ENCODE measurements at places on chromosomes 5 and 9.

DNA sequence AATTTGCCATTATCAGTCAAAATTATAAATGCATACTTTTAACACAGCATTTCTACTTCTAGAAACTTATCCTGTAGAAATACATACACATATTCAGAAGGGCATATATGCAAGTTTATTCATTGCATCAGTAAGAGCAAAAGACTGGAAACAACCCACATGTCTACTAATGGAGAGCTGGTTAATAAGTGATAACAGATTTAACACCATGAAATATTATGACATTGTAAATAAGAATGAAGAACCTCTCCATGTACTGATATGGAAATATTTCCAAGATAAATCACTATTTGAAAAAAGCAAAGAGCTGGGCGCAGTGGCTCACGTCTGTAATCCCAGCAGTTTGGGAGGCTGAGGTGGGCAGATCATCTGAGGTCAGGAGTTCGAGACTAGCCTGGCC is 54.5 kb downstream of the ELOVL7 start:
- no peak for DNase-seq

GRCh38 chr5:58259685-58260152 is 200.2 kb downstream of the PLK2 start:
- peak; percentile 93 for DNase-seq

DNA sequence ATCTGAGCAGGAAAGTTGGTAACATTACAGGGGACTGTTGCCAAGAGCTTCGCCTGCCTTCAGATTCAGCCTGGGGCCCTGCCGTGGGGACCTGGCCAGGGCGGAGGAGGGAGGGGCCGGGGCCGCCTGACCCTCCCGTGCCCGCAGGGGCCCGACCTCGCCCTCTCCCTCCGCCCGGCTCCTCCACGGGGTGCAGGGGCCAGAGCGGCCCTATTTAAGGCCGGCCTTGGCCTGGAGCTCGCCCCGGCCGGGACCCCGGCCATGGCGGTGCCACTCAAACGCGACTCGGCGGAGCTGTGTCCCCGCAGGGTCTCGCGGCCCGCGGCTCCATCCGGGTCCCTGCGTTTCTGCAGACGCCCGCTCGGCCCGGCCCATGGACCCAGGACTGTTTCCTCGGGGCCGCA is 757 bp downstream of the TMEM250 start:
- no peak for DNase-seq

DNA sequence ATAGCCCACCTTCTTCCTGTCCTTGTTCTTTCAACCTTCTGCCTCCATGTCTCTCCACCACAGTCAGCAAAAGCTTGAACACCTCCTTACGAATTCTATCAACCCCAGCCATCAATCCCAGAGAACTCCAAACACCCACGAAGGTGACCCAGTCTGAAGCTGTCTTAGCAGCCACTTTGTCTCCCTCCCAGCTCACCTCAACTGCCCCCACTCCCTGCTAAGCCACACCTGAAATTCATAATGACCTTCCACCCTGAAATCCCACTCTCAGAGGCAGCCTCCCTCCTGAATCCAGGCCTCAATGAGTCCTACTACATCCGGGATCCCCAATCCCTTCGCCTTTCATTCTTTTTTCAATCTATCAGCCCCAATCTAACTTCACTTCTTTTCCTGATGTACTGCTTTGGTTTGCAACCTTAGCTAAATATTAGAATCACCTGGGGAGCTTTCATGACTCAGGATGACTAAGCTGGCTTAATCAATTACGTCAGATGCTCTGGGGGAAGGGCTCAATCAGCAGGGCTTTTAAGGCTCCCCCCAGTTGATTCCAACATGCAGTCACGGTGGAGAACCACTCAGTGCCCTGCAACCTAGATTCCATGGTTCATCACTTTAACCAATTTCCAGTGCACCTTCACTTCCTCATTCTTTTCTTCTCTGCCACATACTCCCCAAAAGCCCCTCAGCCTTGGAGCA is 32.2 kb downstream of the BHMT start:
- peak; percentile 44 for DNase-seq

- peak; percentile 88 for DNase-seq
These were observed 460.8 kb downstream of the CDH10 start for GRCh38 chr5:24183981-24184380.

DNA sequence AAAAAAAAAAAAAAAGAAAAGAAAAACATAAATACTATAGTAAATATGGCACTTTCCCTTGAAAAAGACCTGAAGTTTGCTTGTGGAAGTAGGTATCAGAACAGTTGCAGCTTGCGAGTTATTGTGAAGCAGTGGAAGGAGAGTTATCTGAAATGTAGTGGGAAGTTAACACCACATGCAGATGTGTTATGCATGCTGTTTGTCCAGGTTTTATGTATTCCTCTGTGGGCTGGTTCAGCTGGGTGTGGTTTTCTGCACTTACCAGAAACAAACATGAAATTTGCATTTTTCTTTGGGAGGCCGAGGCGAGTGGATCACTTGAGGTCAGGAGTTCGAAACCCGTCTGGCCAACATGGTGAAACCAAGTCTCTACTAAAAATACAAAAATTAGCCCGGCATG is 42.1 kb upstream of the CTNNA1 start:
- no peak for DNase-seq

DNA sequence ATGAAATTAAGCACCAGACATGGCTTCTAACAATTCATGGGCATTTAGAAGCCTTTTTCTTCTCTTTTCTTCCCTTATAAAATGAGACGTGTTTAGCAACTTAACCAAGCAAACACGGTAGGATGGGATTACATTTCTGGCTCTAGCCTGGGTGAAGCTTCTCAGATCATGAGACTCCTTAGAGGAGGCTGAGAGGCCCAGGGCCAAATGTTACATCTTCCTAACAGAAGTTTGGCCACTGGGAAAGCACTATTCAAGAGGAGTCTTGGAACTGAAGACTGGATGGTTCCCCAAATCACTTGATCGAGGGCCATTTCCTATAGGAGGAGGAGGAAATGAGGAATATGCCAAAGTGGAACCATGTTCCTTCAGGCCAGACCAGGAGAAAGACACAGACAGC is 1.9 kb downstream of the GABRP start:
- DNase-seq: no peak

DNA sequence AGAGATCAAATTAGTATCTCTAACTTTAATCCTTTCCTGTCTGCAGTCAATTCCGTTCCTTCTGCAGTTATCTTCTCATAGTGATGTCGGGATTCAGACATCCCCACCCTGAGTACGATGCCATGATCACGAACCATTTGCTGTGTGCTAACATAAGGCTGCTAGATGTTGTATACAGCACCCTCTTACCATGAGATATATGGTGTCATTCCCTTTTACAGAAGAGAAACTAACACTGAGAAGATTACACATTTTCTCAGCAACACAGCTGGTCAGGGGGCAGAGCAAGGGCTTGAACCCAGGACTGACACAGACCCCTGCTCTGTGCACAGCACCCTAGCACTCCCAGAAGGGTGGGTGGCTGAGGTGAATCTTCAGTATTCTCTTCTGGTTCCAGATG is 46.9 kb upstream of the HSD17B4 start:
- no peak for DNase-seq

GRCh38 chr5:93454896-93455295 is 126.1 kb downstream of the NR2F1-AS1 start:
- DNase-seq: no peak

DNA sequence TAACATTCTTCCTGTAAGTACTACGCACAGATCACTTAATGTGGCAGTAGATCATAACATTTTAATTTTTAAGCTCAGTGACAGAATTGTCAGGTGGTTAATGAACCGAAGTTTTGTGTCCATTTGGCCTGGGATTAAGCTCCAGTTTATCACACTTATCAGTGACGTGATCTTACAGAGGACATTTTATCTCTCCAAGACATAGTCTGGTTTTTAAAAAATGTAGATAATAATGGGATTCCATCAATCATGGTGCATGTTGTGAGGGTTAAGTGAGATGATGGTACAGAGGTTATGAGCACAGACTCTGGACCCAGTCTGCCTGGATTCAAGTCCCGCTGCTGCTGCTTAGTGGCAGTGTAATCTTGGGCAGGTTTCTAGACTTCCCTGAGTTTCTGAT is 66.0 kb upstream of the ZFAND5 start:
- no peak for DNase-seq

- no peak for DNase-seq
These were observed 71.7 kb downstream of the ANKRD55 start for GRCh38 chr5:56161439-56161823.

DNA sequence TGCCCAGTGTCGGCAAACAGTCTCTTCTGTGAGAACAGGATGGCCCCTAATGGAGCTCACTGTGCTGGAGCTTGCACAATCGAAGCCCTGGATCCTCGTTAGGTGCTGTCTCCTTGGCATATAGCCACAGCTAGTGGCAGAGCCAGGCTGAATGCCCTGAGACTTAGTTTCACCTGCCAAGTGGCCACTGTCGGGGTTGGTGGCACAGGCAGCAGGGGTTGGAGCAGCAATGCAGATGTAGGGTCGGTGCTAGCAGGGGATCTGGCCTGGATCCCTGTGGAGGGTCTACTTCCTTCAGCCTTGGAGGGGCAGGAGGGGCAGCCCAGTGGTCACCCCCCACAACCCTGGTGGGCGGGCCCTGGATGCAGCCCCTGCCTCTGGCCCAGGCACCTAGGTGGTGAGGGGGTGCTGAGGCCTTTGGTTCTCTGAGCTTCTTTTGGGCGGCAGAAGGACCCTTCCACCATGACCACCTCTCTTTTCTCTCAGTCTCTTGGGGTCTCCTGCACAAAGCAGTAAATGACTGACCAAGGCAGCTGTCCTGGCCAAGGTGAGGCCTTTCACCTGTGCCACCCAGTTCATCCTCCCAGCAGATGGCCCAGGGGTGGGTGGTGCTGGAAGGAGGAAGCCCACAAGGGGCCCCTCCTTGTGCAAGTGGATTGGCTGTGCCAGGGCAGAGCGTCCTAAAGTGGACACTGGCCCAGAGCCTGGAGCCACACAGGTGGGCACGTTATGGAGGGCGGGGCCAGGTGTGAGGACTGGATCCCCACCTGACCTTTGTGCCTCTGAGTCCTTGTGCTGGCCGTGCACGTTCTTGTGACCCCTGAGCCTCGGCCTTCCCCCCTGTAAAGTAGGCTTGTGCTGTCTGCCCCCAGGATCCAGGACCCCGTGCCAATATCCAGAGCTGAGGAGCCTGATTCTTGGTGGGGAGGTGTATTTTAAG is 44.8 kb downstream of the PHF2 start:
- no peak for DNase-seq

DNA sequence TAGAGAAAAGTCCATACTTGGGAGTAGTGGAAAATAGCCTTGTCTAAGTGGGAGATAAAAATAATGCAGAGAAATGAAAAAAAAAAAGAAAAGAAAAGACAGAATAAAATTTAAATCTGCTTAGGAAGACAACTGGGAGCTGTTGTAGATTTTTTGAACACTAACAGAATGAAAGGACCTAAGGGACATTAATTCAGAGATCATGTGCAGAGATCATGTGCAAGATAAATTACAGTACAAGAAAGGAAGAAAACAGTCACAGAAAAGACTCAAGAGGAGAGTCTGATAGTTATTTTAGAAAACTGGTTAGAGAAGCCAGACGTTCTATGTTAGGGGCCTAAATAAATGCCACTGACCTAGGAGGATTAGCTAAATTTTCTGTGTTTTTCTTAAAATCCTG is 1226.8 kb upstream of the NUDT12 start:
- no peak for DNase-seq

DNA sequence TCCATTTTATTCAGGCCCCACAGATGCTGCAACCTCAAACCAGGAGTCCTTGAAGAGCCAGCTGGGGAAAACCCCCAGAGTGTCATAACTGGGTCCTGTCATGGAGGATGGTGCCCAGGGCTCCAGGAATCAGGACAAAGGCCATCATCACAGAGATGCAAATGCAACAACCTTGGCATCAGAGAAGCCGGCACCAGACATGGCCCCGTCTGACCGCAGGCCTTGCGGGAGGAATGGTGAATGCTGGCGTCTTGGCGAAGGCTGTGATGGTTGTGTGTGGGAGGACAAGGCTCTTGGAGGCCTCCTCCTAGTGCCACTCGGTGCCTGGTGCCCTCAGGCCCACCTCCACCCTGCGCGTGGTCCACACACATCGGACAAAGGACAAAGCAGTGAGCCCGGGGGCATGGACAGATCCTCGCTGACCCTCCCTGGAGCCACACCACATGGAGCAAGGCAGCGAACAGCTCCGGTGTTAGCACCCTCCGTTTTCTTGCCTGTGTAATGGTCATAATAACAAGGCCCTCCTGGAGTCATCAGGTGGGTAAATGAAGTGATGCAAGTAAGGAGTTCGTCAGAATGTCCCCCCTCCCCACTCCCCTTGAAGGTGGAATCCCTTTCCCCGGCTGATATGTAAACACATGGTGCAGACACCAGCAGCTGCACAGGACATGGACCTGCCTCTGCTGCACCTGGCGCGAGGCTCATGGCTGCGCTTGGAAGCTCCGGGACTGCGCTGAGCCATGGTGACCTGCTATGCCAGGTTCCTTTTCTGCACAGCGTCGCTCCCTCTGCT is 380.7 kb downstream of the IRX2 start:
- no peak for DNase-seq

- no peak for DNase-seq
These were observed 149.8 kb upstream of the FGF10 start for GRCh38 chr5:44538797-44539601.

DNA sequence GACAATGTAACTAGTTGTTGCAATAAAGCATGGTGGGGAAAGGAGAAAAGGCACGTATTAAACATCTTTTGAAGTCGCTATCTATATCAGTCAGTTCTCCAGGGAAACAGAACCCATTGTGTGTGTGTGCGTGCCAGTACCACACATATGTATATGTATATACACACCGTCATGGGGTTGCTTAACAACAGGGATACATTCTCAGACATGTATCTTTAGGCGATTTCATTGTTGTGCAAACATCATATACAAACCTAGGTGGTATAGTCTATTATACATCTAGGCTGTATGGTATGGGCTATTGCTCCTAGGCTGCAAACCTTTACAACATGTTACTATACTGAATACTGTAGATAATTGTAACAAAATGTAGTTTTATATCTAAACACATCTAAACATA is 2.3 kb downstream of the CDKN2B-AS1 start:
- DNase-seq: no peak

DNA sequence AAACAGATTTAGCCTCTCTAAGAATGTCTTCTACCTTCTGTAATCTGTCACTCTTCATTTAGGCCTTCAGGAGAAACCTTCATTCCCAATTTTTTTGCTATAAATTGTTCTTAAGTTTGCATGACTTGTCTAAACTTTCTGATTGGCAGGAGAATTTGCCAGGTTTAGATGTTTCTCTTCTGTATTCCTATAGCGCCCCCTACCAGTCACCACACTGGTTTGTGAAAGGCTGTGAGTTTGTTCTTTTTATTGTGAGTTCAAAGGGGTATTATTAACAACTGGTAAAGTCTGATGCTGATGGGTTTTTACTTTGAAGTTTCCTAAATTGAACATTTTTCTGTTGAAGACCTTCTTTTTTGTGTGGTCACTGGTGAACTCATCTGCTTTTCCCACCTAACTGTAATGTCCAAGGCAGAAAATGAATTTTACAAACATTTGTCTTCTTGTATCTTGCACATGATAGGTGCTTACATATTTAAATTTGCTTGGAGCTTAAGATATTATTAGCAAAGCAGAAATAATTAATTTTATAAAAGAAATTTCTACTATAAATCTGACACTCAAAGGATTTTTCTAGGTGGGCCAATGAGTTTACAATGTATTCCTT is 18.4 kb upstream of the F2RL2 start:
- DNase-seq: no peak

GRCh38 chr5:55897905-55898304 is 46.7 kb downstream of the IL31RA start:
- DNase-seq: peak; percentile 93
